ENCODE measurements at places on chromosomes 2 and 18.

DNA sequence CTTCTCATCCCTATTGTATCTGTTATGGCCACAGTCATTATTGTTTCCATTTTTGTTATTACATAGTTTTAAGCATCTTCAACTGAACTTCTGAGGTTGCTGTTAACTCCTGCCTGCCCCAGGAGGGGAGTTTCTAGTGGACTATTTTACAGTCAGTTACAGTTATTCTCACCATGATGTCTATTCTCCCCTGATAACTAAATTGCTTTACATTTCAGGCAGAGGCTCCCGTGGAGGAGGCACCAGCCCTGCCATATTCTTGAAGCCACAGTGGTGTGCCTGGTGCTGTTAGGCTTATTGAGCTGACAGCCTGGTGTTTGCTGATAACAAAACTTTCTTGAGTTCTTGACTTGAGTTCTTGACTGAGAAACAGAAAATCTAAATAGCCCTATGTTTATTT lies 256.4 kb downstream of the TFCP2L1 start:
- no peak for DNase-seq

GRCh38 chr2:15947431-15947830 lies 7.1 kb downstream of the MYCN start:
- DNase-seq = no peak

DNA sequence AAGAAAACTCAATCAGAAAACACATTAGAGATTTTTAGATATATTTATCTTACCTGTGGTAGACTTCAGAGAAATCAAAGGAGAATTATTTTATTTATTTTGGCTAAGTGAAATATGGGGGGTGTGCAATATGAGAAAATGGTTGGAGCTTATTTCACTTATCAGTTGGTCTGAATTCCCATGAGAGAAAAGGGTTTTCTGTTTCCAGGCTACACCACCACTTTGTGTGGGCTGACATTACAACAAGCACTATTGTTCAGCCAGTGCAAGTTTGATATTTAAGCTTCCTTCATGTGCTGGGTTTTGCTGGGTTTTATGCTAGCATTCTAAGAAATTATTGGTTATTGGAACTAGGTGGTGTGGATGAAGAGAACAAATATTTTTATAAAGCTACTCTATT lies 33.5 kb downstream of the RMND5A start:
- DNase-seq = no peak

GRCh38 chr2:237205561-237205971 lies 119.9 kb downstream of the COPS8 start:
- no peak for DNase-seq

GRCh38 chr2:195695002-195695631 lies 38.1 kb downstream of the SLC39A10 start:
- peak; percentile 23 for DNase-seq

DNA sequence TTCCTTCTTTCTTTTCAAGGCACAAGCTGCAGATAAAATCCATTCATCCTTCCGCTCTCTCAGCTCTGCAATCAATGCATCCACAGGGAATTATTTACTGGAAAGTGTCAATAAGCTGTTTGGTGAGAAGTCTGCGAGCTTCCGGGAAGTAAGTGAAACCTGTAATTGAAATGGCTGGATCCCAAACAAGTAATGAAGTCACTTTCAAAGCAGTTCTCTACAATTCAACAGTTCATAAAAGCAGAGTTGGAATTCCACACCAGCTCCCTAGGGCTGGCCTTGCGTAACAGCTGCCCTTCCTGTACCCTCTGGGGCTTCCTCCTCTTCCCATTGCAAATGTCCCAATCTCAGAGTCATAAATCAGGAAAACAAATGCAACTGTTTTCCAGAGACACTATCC lies 9.6 kb downstream of the SERPINB2 start:
- no peak for DNase-seq

GRCh38 chr2:152420936-152421335 lies 86.0 kb downstream of the FMNL2 start:
- no peak for DNase-seq

GRCh38 chr18:33711514-33711913 lies 133.5 kb downstream of the ASXL3 start:
- DNase-seq = no peak

- no peak for DNase-seq
Measured at GRCh38 chr18:64119916-64120315, 29.0 kb downstream of the LINC00305 start.

- no peak for DNase-seq
Measured at GRCh38 chr2:47067788-47068407, 87.2 kb downstream of the STPG4 start.

- DNase-seq = no peak
Measured at GRCh38 chr2:53516650-53517049, 251.0 kb upstream of the CHAC2 start.

- no peak for DNase-seq
Measured at GRCh38 chr2:137228566-137228965, 463.2 kb downstream of the THSD7B start.

- no peak for DNase-seq
Measured at GRCh38 chr2:174335988-174336500, 1.3 kb downstream of the SP9 start.

GRCh38 chr2:63681896-63682295 lies 93.1 kb downstream of the MDH1 start:
- no peak for DNase-seq

- DNase-seq = no peak
Measured at GRCh38 chr2:8648441-8649213, 33.2 kb upstream of the ID2 start.

- no peak for DNase-seq
Measured at GRCh38 chr18:50453014-50453680, 78.3 kb downstream of the SKA1 start.

DNA sequence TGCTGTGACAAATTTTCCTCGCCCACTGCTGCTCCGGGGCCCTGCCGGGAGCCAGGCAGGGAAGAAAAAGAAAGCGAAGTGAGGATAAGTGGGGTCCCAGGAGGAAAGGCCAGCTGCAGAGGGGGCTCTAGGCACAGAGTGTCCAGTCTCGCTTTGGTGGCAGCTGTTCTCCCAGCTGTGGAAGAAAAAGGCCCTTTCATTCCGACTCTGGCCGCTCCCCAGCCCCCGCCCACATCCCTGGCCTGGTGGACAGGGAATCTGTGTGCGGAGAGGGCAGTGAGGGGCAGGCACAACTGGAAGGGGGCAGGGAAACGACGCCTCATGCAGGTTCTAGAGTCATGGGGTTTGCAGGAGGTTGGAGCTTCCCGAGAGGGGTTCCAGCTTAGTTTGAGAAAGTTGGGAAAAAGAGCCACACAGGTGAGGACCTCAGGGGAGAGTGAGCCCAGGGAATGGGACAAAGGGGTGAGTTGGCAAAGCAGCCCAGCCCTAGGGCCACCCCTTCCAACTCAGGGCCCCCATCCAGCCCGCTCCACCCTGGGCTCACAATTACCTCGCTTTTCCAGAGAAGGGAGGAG lies 1.8 kb downstream of the RTKN start:
- no peak for DNase-seq

DNA sequence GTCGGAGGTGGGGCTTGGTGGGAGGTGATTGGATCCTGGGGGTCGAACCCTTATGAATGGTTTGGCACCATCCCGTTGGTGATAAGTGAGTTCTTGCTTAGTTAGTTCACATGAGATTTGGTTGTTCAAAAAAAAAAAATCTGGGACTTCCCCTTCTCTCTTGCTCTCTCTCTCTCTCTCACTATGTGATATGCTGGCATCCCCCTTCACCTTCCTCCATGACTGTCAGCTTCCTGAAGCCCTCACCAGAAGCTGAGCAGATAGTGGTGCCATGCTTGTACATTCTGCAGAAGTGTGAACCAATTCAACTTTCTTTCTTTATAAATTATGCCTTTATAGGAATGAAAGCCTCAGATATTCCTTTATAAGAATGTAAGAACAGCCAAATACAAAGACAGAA lies 269.7 kb upstream of the APCDD1 start:
- DNase-seq = no peak

DNA sequence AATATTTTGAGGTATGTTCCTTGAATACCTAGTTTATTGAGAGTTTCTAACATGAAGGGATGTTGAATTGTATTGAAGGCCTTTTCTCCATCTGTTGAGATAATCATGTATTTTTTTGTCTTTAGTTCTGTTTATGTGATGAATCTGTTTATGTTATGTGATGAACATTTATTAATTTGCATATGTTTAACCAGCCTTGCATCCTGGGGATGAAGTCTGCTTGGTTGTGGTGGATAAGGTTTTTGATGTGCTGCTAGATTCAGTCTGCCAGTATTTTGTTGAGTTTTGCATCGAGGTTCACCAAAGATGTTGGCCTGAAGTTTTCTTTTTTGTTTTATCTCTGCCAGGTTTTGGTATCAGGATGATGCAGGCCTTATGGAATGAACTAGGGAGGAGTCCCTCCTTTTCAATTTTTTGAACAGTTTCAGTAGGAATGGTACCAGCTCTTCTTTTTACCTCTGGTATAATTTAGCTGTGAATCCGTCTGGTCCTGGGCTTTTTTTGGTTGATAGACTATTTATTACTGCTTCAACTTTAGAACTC lies 71.9 kb downstream of the EPC2 start:
- DNase-seq = no peak

GRCh38 chr18:65523461-65523860 lies 227.4 kb upstream of the CDH7 start:
- no peak for DNase-seq

DNA sequence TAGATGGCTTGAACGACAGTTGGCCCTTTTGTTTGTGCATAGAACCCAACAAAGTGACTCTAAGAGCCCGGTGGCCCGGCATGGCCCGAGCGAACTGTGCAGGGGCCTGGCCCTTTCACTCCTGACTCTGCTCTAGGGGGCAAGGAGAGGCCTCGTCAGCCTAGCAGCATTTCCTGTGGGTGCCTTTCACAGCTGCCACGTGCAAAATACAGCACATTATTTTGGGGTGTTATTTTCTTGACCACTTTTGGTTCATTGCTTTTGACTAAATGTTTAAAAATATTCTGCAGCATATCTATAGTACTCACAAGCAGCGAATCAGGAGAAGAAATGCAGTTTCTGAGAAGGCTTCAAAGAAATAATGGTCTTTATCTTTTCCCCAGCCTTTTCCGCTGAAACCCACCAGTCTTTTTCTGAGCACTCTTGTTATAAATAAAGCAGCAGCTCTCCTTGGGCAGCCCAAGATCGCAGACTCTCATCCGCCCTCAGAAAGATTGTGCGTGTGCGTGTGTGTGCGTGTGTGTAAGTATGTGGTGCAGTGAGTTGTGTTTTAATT lies 31.3 kb downstream of the DGKD start:
- no peak for DNase-seq

DNA sequence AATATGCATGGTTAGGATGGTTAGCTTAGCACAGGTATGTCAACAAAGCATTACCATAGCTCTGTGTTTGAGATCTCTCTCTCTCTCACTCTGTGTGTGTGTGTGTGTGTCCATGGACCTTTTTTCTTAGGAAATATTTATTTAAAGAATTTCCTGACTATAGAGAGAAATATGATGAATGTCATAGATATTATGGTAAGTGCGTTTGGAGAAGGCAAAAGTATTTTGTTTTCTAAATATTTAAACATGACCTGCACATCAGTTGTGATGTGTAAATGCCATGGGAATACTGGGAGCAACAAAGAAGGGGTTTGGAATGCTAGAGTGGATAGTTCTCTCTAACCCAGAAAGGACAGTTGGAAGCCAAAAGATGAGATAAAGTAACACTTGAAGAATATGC lies 3.9 kb upstream of the TMEM178A start:
- DNase-seq = no peak

DNA sequence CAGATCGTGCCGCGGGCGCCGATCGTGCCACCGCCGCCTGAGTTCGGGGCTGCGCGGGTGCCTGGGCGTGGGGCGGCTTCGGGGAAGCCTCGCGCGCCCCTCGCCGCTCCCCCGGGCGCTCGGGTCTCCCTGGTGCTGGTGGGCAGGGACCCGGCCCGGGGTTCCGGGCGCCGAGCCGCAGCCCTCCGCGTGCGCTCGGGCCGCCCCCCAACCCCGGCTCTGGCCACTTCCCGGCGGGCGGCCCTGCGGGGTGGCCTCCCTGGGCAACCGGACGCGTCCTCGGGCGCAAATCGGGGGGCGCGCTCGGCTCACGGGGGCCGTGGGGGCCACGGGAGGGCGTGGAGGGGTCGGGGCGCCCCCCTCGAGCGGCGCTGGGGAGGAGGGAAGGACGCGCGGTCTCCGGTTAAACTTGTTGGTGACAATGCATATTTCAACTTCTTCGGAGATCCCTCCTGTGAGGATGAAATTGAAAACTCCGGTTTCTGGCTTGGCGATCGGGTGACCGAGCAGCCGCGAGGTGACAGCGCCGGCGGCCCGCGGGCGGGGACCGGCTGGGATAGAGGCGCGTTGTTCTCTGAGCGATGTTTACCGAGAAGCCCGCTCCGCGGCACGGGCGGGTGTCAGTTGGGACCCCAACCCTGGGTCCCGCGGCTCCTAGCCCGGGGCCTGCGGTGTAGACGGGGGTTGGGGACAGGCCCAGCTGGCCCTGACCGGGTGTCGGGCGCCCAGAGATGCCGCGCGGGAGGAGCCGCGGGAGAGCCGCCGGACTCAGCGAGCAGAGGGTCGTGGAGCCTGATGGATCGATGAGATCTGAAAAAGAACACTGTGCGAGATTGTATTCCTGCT lies 676 bp downstream of the SH3BP4 start:
- no peak for DNase-seq

- no peak for DNase-seq
Measured at GRCh38 chr2:189111063-189111715, 68.4 kb downstream of the COL5A2 start.

DNA sequence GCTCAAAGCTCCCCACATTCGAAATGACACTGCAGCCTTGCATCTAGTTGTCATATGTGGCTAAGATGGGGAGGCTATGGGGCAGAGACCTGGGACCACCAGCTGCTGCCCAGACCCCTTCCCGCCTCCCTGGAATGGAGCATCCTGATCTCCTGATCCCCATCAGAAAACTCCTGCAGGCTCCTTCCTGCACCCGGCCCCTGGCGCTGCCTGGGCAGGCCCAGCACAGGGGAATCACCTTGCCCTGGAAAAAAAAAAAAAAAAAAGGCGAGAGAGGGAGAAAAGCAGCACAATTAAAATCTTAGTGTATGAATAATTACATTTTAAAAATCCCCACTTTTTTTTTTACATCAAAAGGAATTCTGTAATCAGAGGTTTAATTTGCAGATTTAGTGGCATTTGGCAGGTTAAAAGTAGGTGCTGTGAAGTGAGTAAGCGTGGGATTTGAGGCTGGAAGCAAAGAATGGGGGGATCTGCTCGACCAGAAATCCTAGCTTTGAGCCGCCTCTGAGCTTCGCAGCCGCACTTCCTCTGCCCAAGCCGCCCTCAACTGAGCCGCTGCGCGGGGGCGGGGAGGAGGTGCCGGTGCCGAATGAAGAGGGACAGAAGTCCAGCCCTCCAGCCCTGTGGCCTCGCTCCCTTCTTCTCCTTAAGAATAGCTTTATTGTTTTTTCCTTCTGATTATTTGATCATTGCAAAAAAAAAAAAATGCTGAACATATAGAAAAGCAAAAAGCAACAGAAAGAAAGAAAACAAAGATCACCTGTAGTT lies 30.0 kb downstream of the THNSL2 start:
- no peak for DNase-seq

GRCh38 chr2:129376426-129377077 lies 602.9 kb upstream of the RAB6C start:
- DNase-seq = no peak

GRCh38 chr2:60556175-60556574 lies 2.7 kb upstream of the BCL11A start:
- no peak for DNase-seq

- no peak for DNase-seq
Measured at GRCh38 chr2:150601280-150602038, 114.0 kb upstream of the RND3 start.
